Immature natural killer cell (primary cell): ENCODE measurements at places on chromosomes 7 and 10.
A peak's percentile ranks its signal among the peaks of the same experiment; 100 is the strongest.

GRCh38 chr10:126843299-126843934 is 61.8 kb upstream of the DOCK1 start:
- DNase-seq = no peak

GRCh38 chr10:28375399-28376354 is 72.8 kb upstream of the MPP7 start:
- no peak for DNase-seq

- no peak for DNase-seq
Observed at GRCh38 chr10:124313374-124313773, 105.3 kb downstream of the OAT start.

DNA sequence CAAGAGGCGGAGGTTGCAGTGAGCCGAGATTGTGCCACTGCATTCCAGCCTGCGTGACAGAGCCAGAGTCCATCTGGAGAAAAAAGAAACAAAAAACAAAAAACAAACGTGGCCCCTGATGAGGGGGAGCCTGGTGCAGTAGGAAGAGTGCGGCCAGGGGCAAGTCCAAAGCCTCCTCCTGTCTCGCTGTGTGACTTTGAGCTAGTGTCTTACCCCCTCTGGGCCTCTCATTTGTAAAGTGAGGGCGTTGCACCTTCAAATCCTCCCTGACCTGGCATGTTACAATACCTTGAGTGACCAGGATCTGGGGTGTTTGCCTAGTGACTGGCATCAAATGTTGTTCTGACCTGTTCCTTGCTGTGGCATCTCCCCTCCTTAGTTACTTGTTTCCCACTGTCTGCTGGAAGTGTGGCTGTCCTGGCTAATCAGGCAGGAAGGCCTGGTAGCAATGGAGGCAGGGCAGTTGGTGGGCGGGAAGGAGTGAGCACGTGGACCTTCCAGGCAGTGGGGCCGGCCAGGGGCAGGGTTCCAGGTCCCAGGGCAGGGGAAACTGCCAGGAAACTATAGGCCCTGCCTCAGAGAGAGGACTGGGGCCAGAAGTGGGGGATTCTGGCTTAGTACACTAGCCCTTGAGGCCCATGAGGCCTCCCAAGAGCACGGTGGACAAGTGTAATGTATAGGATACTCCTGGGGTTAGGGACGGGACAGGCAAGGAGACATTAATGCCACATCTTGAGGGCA is 24.5 kb upstream of the GOLGA7B start:
- no peak for DNase-seq

- peak; percentile 26 for DNase-seq
Observed at GRCh38 chr7:28142650-28143049, 37.9 kb downstream of the JAZF1 start.

DNA sequence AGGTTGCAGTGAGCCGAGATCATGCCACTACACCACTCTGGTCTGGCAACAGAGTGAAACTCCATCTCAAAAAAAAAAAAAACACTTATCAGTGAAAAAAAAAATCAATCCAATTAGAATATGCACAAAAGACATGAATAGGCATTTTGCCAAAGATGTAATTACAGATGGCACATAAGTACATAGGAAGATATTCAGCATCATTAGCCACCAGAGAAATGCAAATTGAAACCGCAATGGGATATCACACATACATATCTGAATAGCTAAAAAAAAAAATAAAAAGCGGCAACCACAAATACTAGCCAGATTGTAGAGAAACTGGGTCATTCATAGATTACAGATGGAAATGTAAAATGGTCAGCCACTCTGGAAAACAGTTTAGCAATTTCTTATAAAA is 1310.8 kb downstream of the XPNPEP1 start:
- DNase-seq = no peak

DNA sequence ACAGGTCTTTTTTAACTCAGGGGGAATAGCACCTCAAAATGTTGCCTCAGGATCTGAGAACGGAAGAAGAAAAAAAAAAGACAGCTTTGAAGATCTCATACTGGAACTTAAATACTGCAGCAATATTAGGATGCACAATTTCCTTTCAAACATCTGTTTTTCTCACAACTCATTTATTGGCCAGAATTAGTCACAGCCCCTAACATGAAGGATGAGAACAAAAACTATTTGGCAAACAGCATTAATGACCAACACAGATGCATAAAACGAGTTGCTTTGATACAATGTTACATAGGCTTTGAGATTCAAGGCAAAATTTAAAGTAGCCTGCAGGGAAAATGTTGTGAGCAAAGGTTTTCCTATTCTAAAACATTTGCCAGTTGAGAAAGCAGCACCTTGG is 36.5 kb downstream of the JMJD1C start:
- no peak for DNase-seq
